ENCODE measurements at places on chromosomes 16 and 17.

GRCh38 chr16:19898924-19899604 is 14.4 kb upstream of the GPRC5B start:
- no peak for DNase-seq

DNA sequence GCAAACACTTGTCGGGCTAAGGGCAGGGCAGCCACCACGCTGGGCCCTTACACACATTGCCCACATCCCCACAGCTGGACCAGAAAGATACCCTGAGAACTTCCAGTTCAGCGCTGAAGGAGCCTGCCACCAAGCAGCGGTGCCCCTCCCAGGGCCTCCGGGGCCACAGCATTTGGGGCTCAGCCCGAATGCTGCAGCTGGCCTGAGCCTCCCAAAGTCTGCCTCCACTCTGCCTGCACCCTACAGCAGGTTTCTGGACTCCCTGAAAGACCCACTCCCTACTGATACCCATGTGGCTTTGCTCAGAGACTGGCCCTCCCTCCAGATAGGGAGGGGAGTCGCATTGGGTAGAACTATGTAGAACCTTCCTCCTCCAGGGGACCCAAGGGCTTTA is 1.5 kb downstream of the MCRIP1 start:
- DNase-seq, result no peak

DNA sequence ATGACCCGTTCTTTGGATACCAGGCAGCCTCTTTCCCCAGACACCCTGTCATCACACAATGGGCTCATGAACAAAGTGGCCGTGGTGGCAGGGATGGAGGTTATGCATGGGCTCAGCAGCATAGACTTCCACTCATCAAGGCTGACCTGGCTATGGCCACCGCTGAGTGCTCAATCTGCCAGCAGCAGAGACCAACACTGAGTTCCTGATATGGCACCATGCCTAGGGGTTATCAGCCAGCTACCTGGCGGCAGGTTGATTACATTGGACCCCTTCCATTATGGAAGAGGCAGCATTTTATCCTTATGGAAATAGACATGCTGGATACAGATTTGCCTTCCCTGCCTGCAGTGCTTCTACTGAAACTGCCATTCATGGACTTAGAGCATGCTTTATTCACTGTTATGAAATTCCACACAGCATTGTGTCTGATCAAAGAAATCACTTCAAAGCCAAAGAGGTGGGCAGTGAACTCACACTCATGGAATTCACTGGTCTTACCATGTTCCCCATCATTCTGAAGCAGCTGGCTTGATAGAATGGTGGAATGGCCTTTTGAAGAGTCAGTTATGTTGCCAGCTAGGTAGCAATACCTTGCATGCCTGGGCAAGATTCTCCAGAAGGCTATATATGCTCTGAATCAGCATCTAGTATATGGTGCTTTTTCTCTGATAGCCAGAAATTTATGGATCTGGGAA is 160.6 kb downstream of the PRKCB start:
- DNase-seq, result no peak

GRCh38 chr16:85324488-85324887 is 212.2 kb upstream of the CIBAR2 start:
- no peak for DNase-seq

DNA sequence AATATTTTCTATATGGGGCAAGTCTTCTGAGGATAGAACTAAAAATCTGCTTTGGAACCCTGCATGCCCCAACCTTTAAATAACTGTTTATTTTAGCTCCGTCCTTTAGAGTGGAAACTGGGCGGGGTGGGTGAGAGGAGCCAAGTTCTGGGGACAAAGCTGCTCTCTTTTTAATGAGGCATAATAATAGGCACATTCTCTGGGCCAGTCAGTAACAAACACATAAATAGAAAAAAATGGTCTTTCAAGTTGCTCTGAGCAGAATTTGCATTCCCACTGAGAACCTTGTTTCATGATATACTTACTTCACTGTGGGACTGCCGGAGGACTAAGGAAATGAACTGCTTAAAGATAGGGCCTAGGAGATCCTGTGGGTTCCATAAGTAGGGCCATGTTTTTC is 51.5 kb downstream of the KNOP1 start:
- no peak for DNase-seq

GRCh38 chr16:15919331-15919730 is 30.1 kb upstream of the ABCC1 start:
- no peak for DNase-seq

GRCh38 chr17:29570521-29570920 is 2.0 kb downstream of the TP53I13 start:
- DNase-seq, result no peak

DNA sequence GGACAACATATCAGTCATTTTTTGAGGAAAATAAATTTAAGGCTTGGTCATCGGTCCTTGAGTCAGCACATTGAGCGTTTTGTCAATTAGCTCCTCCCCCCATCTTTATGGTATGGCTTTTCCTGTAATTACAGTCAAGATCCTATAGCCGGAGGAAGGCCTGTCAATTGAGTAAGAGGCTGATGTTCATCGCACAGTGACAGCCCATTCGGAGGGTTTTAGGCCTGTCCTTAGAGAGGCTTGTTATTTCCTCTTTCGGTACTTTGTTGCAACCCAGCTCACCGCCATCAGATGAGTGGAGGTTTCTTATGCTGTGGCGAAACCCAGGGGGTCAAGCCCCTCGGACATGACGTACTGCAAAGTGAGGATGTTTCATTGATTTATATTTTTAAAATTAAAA is 395.2 kb downstream of the WWOX start:
- DNase-seq, result no peak

DNA sequence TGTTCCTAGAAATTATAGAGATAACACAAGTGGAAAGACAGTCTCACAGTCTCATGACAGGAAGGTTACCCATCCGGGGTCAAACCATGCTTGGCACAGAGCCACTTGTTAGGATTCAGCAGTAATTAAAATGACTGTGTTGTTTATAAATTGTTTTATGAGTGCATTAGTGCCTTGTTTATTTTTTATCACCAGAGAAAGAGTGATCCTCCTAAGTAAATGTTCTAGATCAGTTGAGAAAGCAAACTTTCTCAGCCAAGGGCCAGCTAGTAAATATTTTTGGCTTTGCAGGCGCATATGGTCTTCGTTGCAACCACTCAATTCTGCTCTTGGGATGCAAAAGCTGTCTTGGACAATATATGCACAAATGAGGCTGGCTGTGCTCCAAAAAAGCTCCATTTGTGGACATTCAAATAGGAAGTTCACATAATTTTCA is 253.9 kb upstream of the CACNG5 start:
- peak; percentile 65 for DNase-seq

DNA sequence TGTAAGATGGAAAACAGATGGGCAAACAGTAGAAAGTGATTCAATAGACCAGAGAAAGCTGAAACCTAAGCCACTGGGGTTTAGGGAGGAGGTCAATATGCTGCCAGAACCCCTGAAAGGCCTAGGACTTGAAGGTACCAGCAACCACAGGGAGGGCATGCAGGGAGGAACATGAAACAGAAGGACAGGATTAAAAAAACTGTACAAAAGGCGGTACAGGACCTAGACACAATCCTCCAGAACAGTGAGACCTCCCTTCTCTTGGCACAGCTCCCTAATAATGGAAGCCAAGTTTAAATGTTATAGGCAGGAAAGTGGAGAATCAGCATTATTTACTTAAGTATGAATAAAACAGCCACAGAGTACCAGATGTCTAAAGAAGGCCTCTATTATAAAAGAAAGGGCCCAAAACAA is 105.5 kb downstream of the SPAG9 start:
- no peak for DNase-seq

- DNase-seq, result no peak
Measured at GRCh38 chr17:4766201-4766600, 5.5 kb upstream of the TM4SF5 start.

DNA sequence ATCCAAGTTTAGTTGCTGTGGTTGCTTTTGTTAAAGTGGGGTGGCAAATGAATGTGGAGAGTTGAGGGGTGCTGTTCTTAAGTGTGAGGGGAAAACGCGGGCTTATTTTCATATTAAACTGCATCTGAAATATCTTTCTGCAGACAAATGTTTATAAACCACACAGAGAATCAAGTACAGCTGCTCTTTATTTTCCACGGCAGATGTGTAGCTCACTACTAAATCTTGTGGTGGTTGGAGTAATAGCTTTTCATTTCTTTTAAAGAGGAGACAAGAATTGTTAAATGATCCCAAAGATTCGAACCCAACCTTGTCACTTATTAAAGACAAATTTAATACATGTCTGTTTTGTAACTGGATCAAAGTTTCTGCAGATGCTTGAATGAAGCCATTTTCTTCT is 2.1 kb downstream of the CLTC start:
- DNase-seq, result no peak

DNA sequence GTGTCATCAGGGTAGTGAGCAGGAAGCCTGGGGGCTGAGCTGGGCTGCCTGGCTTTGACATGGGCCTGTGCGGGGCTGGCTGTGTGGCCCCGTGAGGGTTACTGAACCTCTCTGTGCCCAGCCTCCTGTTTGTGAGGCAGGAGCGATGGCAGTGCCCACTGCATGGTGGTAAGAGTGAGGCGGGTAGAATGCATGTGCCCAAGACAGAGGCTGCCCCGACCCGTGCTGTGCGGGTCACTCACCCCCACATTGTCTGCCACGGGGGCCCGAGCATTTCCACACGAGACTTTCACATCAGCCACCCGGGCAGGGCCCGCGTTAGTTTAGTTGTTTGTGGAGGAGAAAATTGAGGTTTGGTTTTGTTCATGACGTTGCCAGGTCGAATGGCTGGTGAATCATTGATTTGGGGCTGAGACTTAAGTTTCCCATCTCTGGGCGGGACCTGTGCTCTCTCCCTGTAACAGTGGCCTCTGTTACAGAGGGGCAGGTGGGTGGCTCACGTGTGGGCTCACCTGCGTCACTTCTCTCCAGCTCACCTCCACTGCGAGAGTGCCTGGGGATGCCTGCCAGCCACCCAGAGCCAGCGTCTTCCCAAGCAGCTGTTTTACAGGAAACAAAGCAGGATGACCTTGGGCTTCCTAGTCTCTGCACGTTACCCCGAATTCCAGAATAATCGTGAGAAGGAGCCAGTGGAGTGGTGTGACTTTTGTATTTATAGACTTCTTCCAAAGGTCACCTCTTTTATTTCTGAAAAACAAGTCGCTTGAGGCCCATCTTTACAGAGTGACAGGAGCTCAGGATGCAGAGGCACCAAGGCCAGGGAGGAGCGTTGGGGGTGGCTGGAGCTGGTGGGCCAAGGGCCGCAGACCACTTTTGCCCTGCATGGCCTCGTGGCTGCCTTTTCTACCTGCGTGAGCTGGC is 150.6 kb downstream of the RPTOR start:
- no peak for DNase-seq

DNA sequence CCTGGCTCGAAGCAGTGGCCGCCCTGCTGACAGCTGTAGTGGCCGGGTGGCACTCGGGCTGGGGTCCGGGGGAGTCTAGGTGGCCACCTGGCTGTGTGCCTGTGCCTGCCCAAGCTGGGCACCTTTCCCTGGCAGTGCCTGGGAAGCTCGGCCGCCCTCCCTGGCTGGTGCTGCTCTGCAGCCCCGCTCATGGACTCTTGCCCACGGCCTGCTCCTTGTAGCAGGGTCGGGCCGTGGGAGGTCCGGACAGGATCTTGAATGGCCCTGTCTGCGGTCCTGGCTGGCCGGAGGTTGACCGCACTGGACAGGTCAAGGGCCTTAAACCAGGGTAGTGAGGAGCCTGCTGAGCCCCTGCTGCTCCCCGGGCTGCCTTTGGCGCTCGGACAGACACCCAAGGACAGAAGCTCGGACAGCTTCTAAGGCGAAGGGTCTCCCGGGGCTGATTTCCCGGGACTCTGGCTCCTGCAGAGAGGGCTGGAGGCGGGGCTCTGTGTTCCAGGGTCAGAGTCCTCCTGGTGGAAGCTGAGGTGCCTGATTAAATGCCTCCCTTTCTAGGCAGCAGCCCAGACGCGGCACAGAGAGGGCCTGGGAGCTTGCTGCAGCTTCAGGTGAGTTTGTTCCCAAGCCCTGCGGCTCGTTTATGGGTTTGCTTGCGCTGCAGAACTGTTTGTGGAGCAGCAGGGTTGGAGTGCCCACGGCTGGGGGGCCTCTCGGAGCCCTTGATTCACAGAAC is 6.0 kb downstream of the CAPN15 start:
- no peak for DNase-seq

GRCh38 chr16:71762186-71762585 is 37.7 kb upstream of the PHLPP2 start:
- peak; percentile 12 for DNase-seq

DNA sequence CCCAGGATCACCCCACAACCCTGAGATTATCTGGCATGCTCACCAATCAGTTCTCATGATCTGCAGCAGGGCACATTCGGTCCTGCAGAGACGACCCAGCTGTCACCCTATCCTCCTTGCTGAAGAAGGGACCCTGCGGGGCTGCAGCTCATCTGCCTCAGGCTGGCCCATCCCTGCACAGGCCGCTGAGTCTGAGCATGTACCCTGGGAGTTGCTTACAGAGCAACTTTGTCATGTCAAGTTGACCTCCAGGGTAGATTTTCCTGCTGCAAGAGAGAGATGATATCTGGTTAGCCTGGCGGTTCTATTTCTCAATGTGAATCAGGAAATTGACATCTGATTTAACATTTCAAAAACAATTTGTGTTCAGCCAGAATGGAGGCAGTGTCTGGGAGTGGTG is 36.0 kb upstream of the ADCY9 start:
- no peak for DNase-seq

GRCh38 chr16:35752773-35753558 is 2293.6 kb downstream of the TP53TG3F start:
- no peak for DNase-seq

- DNase-seq, result no peak
Measured at GRCh38 chr16:84096447-84097005, 20.2 kb downstream of the MBTPS1 start.

DNA sequence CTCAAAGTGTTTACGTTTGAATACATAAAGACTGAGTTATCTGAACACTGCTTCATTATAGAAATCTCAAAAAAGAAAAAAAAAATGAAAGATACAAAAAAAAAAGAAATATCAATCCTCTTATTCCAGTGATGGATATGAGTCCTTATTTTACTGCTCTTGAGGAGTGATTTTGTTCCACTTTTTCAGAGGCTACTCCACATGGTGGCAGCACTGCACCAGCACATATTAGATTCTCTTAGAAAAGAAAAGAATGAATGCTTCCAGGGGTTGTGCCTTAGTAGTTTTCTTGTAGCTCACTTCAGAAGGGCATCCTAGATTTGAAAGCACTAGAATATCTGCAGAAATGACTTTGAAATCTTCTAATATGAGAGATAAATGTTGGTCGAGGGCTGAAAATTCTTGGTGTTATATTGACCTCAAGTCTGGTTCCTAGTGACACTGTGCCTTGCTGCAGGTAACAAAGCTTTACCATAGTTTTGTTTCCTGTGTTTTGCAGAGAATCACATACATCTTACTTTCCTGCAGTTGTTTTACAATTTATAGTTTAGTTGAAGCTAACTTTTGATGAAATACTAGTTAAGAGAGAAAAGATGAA is 25.9 kb downstream of the AP2B1 start:
- no peak for DNase-seq

- no peak for DNase-seq
Measured at GRCh38 chr17:11644265-11645212, 46.3 kb downstream of the DNAH9 start.

GRCh38 chr17:49224198-49224996 is 6.2 kb downstream of the PHOSPHO1 start:
- DNase-seq, result no peak

DNA sequence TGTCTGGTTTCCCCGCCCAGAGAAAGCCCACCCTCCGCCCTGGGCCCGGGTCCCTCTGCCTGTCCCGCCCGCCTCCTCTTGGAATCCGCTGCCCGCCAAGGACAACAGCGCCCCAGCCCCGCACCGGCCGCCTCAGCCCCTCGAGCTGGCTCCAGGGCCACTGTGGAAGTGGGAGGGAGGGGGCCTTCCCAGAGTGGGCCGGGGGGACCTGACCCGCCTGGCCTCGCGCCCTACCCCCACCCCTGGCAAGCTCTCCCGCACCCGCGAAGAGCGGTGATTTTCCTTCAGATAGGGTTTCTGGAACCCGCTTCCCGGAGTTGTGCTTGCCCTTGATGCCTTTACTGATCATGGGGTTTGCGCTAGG is 2.3 kb upstream of the CBX8 start:
- DNase-seq, result no peak

All from BJ (cell line).